ENCODE measurements at places on chromosomes 12 and 14.
A peak's percentile ranks its signal among the peaks of the same experiment; 100 is the strongest.

GRCh38 chr12:198705-199104 is 15.3 kb downstream of the SLC6A12 start:
- no peak for DNase-seq

DNA sequence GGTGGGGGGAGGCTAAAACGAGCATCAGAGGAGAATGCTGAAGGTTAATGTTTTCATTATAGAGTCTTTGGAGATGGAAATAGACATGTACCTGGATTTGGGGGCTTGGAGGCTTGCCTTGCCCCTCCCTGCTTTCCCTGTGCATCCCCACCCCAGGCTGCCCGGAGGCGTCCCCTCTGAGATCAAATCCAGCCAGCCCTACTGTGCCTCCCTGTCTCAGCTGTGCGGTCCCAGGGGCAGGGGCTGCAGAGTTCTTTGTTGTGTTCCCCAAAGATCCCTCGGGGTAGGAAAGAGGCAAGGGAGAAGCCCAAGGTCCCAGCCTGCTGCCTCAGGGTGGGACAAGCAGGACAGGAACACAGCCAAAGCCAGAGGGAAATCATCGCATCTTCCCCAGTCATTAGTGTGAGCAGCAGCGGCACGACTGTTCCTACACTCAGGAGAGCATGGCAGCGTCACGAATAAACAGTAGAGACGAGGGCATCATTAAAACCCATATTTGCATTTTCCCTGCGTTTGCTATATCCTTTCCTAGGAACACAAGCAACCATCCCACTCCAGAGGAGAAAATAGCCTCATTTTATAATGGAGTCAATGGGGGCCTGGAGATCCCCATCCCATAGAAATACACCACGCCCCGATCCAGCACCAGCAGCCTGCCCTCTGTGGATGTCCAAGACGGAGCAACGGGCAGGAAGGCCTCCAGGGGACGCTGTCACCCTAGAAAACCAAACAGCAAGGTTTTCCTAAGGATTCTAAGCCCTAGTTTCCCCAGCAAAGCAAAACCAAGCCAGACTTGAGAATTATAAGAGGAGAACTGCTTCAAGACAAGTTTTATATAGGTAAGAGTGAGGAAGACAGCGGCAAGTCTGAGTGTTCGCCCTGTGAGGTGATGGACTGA is 32.4 kb downstream of the ANO2 start:
- no peak for DNase-seq

- no peak for DNase-seq
These were observed at the start of gene TCL1A for GRCh38 chr14:95713596-95714371. TCL1A (minus strand) TSS chr14:95714125; CDS start chr14:95714066, 59 bp downstream.

DNA sequence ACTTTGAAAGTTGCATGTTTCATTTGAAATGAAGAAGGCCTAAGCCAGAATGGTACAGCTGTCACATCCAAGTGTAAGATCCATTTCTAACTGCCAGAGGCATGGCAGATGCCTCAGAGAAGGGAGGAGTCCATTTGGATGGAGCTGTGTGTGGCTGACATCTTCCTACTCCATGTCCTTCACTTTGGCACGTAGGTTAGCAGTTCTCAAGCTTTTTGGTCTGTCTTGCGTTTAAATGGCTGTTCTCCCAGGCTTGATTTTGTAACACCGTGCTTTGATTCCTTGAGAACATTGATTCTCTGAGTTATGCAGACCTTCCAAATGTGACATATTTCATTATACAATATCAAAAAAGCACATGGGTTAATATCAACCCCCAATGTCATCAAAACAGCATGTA is 23.4 kb downstream of the EML1 start:
- no peak for DNase-seq

DNA sequence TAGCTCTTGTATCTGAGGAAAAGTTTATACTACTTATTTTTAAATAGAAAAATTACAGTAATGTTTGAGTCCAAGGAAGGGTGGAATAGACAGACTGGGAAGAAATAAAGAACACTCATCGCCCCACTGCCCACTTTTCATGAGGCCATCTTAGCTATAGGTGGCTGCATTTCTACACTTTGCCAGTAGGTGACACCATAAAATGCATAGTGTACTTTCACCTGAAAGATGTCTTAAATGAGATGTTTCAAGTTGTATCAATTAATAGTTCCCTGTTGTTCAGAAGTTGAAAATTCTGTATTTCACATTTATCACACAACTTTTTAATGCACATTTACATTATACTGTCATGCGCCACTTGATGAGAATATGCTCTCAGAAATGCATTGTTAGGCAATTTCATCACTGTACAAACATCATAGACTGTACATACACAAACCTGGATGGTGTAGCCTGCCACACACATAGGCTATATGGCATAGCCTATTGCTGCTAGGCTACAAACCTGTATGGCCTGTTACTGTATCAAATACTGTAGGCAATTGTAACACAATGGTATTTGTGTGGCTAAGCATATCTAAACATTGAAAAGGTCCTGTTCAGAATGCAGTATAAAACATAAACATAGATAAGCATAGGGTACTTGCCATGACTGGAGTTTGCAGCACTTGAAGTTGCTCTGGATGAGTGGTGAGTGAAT is 27.6 kb downstream of the PMCH start:
- DNase-seq: peak; percentile 17

- DNase-seq: no peak
These were observed 7.4 kb downstream of the PTPN21 start for GRCh38 chr14:88547386-88547780.
